ENCODE measurements at places on chromosomes 6 and 20.

GRCh38 chr6:44674226-44675155, 287.0 kb downstream of the CDC5L start:
- DNase-seq, result no peak

DNA sequence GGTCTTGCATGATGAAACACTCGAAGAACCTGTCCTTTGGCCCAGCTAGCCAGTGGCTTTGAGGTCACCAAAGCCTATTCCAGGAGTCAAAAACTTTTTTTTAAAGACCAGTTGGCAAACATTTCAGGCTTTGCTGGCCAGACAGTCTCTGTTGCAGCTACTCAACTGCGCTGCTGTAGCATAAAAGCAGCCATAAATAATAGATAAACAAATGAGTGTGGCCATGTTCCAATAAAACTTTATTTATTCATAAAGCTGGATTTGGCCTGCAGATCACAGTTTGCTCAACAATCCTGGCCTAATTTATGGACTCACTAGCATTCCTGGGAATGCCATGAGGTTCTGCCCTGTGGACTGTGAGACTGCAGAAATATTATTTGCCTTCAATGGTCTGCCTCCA, 68.8 kb upstream of the LTV1 start:
- no peak for DNase-seq

DNA sequence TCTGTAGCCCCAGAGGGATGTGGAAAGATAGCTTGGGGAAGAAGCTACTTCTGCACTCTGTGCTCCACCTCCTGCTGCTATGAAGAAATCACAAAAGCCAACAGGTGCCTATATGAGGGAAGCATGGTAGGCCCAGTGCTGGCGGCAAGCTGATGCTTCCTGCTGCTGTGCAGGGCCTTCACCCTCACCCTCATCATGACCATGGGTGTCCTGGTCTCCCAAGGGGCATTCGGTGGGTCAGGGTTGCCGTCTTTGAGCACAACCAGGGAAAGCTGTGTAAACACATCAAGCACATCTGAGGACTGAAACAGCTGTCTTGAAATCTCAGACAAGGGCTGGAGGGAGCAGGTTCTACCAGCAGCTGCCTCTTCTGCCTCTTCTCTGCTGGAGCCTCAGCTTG, 184.0 kb downstream of the FNDC1 start:
- no peak for DNase-seq

DNA sequence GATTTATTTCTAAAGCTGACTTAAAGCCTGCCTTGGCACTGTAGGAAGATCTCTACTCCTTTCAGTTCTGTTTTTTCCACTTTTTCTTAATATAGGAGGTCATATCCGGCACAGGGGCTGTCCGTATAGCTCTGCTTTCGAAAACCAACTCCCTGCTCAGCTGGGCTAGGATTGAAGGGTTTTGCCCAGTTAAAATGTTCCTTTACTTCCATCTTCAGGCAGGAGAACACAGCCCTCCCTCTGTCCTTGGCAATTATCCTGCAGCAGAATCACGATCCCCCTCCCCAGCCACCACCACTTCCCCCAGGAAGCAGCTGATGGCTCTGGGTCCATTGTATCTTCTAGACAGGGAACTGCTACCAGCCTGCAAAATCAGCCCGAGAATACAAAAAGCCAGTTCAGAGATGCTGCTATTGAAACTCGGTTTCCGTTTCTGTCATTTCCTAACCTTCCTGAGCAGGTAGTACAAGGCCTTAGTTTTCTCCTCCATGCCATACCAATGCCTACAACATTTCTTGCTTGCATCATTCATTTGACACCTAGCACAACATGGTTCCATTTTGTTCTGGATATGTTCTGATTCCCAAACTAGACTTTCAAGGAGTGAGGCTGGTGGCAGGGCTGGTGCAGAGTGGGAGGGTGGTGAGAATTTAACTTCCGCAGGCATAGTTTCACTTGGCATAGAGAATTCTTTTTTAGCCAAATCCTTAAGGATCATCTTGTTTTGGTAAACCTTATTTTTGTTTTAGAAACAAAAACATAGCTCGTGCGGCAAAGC, 53.9 kb downstream of the FAM50B start:
- no peak for DNase-seq
